ENCODE measurements at places on chromosomes 11 and 22.
A peak's percentile ranks its signal among the peaks of the same experiment; 100 is the strongest.

DNA sequence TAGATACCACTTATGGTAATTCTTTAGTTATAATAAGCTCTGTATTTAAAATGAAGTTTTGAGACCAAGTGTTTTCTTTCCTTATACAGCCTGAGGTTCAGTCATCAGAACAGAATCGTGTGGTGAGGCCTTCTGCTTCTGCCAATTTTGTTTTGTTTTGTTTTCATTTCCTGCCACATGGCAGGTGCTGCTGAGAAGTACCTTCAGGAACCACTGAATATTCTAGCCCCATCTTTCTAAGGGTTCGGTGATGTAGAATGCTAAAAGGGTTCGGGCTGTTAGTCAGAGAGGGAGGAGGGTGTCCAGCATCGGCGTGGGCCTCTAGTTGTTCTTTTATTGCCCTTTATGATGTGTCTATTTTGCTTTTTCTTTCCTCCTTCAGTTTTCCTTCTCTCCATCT lies 25.8 kb downstream of the TNRC6B start:
- DNase-seq = peak; percentile 48

DNA sequence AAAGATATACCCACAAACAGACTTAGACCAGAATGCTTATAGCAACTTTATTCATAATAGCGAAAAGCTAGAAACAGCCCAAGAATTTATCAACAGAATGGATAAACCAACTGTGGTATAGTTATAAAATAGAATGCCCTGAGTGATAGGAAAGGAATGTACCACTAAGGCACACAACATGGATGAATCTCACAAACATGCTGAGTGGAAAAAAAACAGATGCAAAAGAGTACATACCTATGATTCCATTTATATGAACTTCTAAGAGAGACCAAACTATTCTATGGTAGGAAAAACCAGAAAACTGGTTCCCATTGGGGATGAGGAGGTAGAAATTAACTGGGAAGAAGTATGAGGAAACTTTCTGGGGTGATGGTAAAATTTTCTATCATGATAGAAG lies 40.4 kb upstream of the GRIK4 start:
- DNase-seq = no peak

DNA sequence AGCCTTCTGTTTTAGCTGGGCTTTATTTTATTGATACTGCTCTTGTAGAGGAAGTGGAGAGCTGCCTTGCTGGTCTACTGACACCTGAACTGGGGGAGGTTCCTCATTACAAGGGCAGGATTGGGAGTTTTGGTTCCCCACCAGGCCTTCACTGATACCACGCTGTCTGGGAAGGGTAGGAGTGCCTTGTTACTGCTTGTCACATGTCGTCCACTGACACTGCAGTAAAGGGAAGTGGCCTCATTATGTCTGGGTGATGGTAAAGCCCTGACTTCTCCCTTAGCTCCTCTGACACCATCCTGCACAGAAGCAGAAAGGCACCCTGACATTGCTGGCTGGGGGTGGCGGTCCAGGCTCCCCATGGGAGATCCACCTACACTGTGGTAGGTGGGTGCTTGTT lies 38.7 kb upstream of the ELF5 start:
- DNase-seq = no peak

- DNase-seq = no peak
Measured at GRCh38 chr22:23837911-23838680, 710 bp downstream of the DERL3 start.

DNA sequence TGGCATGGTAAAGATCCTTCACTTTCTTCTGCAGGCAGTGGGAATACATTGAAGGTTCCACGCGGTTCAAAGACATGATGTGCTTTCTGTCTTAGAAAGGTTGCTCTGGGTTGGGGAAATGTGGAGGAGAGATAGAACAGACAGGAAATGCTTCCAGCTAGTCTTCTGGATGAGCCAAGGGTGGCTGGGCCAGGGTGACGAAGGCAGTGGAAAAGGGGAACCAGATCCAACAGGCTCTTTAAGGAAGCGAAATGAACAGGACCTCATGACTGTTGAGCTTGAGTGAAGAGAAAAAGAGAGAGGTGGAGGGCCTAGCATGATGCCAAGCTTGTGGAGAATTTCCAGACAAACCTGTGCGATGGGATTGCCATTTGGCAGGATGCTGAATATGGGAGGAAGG lies 56.4 kb upstream of the LMO1 start:
- no peak for DNase-seq

- no peak for DNase-seq
Measured at GRCh38 chr22:45640291-45640940, 31.2 kb upstream of the ATXN10 start.

DNA sequence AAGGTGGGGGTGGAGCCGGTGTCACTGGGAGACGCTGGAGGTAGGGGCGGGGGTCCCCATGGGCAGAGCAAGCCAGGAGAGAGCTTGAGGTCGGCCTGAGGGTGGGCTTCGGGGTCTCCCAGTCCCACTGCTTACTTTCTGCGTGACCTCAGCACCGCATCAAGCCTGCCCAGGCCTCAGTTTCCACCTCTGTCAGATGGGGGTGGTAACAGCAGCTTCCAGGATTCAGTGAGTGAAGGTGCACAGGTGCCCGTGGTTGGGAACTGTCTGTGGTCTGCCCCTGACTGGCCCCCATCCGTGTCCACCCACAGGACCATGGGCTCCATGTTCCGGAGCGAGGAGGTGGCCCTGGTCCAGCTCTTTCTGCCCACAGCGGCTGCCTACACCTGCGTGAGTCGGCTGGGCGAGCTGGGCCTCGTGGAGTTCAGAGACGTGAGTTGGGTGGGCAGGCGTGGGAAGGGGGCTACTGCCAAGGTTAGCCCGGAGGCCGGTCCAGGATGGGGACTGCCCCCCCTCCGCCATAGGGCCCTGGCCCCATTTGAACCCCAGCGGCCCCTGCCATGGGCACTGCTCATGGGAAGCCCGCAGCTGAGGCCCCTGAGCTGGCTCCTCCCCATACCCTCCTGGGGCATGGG lies 2.2 kb downstream of the TCIRG1 start:
- no peak for DNase-seq

DNA sequence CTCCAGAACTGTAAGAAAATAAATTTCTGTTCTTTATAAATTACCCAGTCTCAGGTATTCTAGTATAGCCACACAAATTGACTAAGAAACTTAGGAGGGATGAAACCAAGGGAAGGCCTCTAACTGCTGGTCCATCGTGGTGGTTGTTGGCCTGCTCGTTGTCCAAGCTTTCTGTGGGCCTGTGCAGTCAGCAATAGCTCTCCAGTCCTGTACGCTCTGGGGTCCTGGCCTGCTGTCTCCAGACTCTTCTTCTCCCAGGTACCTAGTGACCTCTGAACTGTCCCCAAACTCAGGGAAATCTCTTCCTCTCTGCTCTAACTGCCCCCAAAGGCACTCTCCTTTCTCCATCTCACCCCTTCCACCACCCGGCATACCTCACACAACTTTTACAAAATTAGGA lies 5.7 kb upstream of the VSIG10L2 start:
- no peak for DNase-seq

GRCh38 chr22:38572065-38572464 lies 2.1 kb upstream of the DMC1 start:
- peak; percentile 25 for DNase-seq

DNA sequence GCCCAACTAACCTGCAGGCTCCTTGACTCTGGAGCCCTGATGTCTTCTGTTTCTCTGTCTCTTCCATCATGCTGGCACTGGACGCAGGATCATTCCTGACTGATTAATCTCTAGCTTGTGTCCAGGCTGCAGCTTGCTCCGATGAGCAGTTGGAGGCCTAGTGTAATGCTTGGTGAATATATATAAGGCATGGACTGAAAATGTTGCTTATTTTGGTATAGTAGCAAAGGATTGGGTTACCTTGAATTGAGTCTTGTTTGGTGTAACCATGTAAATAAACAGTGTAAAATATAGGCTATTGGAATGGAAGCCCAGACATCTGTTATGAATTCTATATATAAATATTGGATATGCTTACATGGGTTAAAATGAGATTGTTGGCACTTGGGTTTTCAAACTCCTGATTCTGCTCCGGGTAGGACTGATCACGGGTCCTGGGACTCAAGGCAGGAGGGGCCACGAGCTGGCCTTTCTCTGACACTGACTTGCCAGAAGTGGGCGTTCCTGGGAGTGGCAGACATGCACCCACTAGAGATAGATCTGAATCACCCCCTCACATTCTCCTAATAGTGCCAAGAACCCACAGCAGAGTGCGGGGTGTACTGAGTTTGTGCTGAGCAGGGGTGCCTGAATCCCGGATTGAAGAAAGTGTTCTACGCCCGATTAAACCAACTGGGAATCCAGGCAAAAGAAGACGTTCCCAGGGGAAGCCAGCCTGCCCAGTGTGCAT lies 25.8 kb downstream of the LRP5 start:
- DNase-seq = no peak

DNA sequence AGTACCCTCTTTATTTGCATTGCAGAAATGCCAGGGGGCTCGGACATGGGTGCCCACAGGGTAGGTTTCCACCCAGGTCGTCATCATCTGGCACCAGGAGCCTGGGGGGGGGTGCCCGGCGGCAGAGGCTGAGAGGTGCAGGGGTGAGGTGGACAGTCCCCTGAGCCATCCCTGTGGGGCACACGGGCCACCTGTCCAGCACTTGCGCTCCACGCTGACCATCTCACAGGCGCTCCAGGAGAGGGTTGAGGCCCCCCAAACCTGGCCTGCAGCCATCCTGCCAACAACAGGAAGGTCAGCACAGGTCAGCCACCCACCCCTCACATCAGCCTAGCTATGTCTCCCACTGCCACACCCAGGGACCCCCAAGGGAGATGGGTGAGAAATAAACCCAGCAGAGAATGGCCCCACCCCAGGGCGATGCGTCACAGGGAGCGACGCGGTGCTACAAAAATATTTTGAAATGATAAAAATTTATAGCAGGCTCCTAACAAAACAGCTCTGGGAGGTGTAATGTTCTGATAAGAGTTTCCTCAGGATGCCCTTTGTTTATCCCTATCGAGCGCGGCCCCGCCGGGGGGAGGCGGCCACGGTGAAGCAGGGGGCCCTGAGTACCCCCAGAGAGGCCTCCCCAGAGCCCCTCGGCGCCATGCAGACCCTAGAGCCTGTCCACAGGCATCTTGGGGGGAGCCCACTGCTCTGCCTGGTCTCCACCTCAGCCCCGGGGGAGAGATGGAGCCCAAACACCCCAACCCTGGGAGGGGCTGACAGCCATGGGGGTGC lies 21.0 kb upstream of the GNB1L start:
- DNase-seq = no peak

- DNase-seq = no peak
Measured at GRCh38 chr11:3191586-3192324, 26.6 kb upstream of the OSBPL5 start.

DNA sequence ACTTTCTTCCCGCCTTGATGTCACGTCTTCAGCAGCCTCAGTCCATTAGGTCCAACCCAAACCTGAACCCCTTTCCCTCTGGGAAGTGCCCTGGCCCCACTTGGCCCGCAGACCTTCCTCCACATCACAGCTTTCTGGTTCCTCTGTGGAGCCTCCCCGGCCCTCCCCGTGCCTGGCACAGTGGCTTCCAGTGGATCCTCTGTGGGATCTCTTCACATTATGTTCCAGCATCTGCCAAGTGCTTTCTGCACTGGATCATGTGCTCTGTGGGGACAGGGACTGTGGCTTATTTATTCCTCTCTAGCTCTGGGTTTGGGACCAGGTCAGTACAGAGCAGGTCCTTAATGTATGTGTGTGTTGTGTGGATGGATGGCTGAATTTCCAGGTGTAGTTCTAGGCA lies 30.9 kb downstream of the POLR3H start:
- DNase-seq = no peak
